ENCODE measurements at places on chromosomes 2 and 18.

DNA sequence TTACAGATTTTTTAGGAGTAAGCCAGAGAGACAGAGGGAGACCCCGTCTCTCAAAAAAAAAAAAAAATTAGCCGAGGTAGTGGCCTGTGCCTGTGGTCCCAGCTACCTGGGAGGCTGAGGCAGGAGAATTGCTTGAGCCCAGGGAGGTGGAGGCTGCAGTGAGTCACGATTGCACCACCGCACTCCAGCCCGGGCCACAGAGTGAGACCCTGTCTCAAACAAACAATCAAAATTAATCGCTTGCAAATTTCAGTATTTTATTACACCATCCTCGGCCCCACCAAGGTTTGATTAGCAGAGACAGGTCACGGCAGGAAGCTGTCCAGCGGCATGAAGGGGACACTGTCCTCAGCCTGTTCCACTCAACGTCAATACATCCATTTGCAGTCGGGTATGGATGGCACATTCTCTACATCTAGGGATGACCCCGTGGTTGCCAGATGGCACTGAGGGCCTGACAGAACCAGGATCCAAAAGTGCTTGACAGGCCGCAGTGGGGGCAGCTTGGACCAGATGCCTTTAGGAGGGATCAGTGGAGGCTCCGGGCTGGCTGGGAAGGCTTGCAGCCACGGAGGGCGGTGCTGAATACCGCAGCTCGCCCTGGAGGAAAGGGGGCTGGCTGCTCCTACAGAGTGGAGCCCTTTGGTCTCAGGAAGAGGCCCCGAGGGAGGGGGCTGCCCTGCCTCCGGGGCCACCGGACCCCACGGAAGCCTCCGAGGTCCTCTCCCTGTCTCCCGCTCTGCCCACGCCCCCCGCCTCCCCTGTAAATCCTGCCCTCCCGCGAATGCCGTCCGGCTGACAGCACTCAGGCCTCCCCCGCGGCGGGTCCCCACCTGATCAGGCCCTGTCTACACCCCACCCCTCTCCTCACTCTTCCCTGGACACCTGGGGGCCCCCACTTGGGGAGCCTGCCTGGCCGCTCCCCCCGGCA is 13.1 kb downstream of the ASPRV1 start:
- no peak for DNase-seq

- DNase-seq = no peak
Observed at GRCh38 chr18:52150050-52150449, 189.9 kb upstream of the DCC start.

- DNase-seq = no peak
Observed at GRCh38 chr2:24559473-24560113, 68.5 kb downstream of the NCOA1 start.

DNA sequence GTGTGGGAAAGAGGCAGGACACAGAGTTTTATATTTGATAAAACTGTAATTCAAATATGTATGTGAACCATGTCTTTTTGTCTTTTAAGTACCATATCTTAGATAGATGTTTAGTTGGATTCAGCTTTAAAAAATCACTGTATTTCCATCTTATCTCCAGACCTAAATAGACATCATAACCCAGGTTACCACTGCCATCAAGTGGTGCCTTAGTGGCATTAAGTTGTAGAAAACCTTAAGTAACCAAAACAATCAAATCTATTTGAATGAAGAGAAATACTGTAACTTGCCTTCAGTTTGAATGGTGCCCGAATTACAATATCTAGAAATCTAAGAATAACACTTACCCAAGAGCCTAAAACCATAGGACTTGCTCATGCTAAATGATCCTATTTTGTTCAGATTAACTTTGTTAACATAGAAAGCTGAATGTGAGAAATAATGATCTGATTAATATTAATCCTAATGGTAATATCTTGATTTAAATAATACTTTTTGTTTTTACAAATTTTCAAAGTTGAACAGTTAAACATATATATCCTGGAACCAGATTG is 92.5 kb upstream of the MAP2 start:
- DNase-seq = no peak

DNA sequence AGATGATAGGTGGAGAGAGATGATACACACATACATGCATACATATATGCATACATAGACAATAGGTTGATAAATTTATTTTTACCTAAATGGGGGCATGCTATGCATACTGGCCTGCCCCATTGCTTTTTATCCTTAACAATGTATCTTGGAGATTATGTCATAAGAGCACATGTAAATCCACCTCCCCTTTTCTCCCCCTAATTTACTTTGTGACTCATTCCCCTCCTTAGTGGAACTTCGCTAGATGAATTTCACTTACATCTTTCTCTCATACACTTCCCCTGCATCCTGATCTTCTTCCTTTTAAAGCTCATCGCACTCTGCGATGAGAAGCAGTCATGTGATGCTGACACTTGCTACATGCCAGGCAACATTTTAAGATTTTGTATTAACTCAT is 223.6 kb downstream of the C1D start:
- no peak for DNase-seq

DNA sequence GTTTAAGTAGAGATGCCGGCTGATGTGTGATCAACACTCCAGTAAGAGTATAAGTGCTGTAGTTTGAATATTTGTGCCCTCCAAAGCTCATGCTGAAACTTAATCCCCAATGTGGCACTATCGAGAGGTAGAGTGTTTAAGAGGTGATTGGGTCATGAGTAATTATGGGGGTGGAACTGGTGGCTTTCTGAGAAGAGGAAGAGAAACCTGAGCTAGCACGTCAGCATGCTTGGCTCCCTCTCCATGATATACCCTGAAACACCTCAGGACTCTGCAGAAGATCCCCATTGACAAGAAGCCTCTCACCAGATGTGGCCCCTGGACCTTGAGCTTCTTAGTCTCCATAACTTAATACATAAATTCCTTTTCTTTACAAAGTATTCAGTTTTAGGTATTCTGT is 584.8 kb downstream of the TSN start:
- DNase-seq = no peak

DNA sequence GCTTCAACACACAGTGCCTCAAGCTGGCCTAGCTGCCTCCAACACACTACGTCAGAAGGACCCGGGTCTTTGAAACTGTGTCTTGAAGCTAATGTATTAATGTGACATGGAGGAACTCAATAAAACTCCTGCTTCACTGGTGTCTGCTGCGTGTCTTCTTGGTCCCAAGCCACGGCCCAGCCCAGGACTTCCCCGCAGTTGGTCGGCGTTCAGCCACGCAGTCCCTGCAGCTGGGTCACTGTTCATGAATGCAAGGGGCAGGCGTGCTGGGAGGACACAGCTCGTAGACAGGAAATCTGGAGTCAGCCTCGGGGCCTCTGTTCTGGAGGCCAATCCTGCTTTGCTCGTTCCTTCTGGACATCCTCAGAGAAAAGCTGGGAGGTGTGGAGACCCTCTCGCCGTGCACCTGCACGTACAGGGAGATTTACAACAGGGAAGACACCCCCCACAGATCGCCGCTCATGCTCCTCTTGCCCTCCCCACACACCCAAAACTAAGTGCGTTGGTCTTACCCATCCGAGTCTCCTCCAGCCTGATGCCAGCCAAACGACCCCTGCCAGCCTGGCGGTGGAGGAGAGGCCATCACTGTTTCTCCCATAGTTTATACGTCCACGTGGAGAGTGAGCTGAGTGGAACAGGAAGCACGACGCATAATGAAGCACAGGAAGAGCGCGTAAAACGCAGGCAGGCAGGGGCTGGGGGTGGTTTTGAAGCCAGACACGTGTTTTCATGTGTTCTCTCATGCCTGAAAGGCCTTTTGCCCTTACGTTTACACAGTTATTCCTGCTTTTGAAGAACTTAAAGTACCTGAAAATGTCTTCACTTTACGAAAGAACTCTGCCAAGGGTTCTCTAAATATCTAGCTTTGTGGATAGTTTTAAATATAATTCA is 39.7 kb downstream of the ADI1 start:
- no peak for DNase-seq

- DNase-seq = no peak
Observed at GRCh38 chr18:11516751-11517503, 92.5 kb upstream of the SLC35G4 start.

- no peak for DNase-seq
Observed at GRCh38 chr18:51490860-51491259, 293.4 kb upstream of the MEX3C start.

GRCh38 chr18:12518832-12519531 is 111.3 kb downstream of the PRELID3A start:
- DNase-seq = no peak

GRCh38 chr18:9741793-9742523 is 33.9 kb downstream of the RAB31 start:
- no peak for DNase-seq

- no peak for DNase-seq
Observed at GRCh38 chr2:65564299-65564698, 131.9 kb upstream of the SPRED2 start.

- no peak for DNase-seq
Observed at GRCh38 chr2:240326246-240326645, 109.2 kb upstream of the GPC1 start.

- DNase-seq = no peak
Observed at GRCh38 chr18:48983793-48984437, 33.1 kb upstream of the SMAD7 start.

- DNase-seq = no peak
Observed at GRCh38 chr2:127525691-127526131, 578 bp downstream of the IWS1 start.

DNA sequence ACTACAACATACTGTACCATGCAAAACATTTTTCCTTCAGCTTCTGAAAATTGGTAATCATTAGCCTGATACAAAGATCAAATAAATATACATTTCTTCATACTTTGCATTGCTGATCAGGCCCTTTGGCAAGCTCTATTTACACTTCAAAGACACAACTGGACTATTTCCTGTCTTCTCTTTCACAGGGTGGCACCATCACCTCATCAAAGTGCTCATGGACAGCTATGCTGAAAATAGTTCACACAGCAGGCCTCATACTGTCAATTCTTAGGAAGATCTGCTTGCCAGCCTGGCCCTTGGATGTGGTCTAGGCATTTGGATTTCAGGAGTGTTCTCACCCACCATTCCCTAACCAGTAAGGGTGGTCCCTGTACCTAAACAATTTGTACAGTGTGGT is 33.9 kb downstream of the FBXO15 start:
- no peak for DNase-seq

GRCh38 chr2:219286436-219287115 is 7.4 kb downstream of the DNAJB2 start:
- DNase-seq = no peak

DNA sequence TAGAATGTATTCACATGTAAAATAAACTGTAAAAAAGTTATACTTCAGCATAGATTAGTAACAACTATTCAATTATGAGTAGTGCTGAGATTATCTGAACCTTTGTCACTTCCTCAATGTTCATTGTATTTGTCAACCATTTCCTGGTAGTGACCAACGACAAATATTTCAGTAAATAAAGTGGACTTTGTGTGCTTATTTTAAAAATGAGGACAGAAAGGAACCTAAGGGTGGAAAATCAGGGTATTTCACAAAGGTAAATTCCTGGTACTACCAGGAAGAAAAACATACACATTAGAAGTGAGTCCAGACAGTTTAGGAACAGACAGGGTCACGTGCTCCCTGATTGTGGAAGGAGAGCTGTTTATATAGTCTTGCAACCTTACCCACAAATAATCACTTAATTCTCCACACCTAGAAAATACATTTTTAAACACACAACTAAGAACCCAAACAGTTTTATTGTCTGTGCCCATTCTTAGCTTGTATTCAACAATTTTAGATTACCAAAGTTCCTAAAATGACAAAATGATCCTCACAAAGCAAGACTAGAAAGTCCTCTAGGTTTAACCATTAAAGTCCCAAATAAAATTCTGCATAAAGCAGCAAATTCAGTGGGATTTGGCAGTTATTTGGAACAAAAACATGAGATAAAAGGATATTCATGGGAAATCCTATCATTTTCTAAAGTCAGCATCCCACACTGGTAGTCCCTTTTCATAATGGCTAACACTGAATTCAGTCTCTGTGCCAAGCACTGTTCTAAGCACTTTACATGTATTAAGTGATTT is 28.2 kb downstream of the PELI1 start:
- no peak for DNase-seq

DNA sequence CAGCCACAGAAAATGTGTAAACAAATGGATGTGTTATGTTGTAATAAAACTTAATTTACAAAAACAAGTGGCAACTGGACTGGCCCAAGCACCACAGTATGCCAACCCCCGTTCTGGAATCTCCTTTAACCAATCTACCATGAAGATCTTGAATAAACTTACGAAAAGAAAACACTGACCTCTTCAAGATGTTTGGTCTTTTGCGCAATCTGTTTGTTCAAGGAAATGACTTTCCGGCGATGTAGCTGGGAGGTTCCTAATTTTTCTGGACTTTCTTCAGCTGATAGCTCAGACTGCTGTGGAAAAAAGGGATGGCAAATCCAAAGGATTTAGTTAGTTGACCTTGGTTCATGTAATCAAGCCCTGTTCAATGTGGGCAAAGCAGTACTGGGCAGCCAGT is 55.7 kb downstream of the CCDC93 start:
- DNase-seq = no peak

GRCh38 chr2:18132697-18133096 is 254.2 kb downstream of the KCNS3 start:
- no peak for DNase-seq

DNA sequence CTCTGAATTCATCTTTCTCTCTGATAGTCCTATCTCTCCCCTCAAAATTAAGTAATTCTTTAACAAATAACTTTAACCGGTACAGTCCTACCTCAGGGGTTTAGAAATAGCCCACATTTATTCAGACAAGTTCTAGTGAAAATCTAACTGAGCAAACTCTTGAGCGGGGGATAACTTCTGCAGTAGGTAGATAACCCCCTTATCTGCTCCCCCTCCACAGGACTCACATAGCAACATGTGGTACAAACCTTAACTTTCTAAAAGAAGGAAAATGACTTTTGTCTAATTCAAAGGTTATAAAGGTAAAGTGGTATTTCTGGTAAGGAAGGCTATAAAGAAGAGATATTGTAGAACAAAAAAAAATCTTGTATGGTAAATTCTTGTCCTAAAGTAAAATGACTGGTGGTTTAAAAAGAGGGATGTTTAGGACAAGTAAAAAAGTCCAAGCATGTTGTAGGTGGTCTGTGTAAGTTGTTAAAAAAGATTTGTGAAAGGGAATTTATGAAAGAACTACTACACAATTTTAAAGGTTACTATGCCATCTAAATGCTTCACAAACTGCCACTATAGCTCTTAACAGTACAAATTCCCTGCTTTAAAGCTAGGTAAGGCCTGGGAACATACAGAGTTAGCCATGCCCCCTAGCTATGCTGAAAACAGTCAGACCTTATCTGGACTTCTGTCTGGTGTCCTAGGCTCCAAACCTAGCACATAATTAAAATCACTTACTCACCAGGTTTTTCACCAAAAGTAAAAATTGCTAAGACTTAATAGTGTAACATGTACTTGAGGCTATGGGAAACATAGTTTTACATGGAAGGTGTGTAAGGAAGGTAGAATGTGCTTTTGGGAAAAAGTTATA is 8.1 kb upstream of the RPIA start:
- no peak for DNase-seq

GRCh38 chr2:55010915-55011314 is 39.3 kb downstream of the RTN4 start:
- DNase-seq = no peak

GRCh38 chr2:51516667-51517066 is 484.7 kb upstream of the NRXN1 start:
- no peak for DNase-seq

- DNase-seq = no peak
Observed at GRCh38 chr2:231425291-231425810, 29.8 kb downstream of the B3GNT7 start.

GRCh38 chr2:151775057-151775740 is 40.9 kb upstream of the NEB start:
- DNase-seq = no peak
